ENCODE measurements at places on chromosomes 5 and 9. TPM values are rescaled to one million over a fixed set of nuclear protein-coding genes. Genes with fewer than 3 reads are reported as not detected.

The TRPM3 gene
- total RNA-seq, result 5.3 TPM

The SEC24A gene
- total RNA-seq, result 22.2 TPM

The PCDHGA6 gene
- total RNA-seq, result 6.6 TPM

The IFNA13 gene
- total RNA-seq, result not detected

The EDIL3 gene
- 117 TPM for total RNA-seq

The LCN12 gene
- 0.88 TPM for total RNA-seq

The IL17B gene
- total RNA-seq, result 15.2 TPM

The CTNND2 gene
- 0.46 TPM for total RNA-seq

The CCDC183 gene
- total RNA-seq, result 0.29 TPM

The HAPLN1 gene
- total RNA-seq, result not detected

The ABCA2 gene
- 30.8 TPM for total RNA-seq

The AMBP gene
- total RNA-seq, result 0.65 TPM

Measured in posterior vena cava (tissue), 2 donors.